ENCODE measurements at places on chromosomes 11 and 22.

GRCh38 chr11:1453611-1454034 is 33.0 kb downstream of the MOB2 start:
- DNase-seq = peak; percentile 33

GRCh38 chr11:78996007-78996406 is 421.3 kb upstream of the NARS2 start:
- DNase-seq = no peak

- no peak for DNase-seq
Observed at GRCh38 chr22:31394326-31394725, 5.1 kb upstream of the DRG1 start.

DNA sequence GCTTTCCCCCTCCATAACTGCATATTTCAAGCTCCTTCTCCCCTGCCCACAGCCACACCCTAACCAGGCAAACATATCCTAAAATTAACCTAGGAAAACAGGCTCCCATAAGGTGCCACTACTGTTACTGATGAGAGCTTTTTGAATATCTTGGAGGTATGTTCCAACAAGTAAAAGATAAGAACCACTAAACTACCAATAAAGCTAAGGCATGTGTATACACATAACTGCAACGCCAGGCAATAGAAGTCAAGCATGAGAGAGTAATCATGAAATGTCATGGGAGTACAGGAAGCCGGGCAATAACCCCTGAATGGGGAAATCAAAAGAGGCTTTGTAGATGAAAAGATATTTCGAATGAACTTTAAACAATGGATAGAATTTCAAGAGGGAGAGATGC is 9.3 kb downstream of the MMP13 start:
- DNase-seq = no peak

- DNase-seq = no peak
Observed at GRCh38 chr11:2383852-2384804, 7.0 kb downstream of the CD81 start.

GRCh38 chr22:20406686-20407408 is 12.9 kb downstream of the ZNF74 start:
- DNase-seq = no peak

DNA sequence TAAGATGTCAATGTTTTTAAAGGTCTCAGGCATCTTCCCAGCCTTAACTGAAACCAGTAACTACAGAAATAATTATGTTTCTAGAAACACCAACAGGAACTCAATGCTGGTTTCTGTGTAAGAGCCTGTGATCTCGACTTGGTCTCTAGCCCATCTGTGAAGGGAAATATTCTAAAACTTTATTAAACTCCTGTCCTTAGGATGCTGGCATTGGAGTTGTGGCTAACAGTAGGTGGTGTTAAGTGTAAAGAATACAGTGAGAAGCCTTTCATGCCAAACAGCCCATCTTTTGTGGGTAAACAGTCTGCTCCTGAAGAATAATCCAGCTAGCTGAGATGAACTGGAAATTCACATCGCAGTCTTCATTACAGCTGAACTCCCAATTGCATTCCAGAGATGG is 133.2 kb downstream of the ADAMTS15 start:
- no peak for DNase-seq

- no peak for DNase-seq
Observed at GRCh38 chr11:87466223-87466622, 428.5 kb downstream of the TMEM135 start.

- DNase-seq = no peak
Observed at GRCh38 chr11:84563356-84563755, 1063.8 kb downstream of the DLG2 start.

- no peak for DNase-seq
Observed at GRCh38 chr11:73565804-73566203, 32.1 kb downstream of the FAM168A start.

GRCh38 chr11:71481101-71481960 is 28.3 kb downstream of the NADSYN1 start:
- DNase-seq = no peak

GRCh38 chr11:87081358-87081757 is 43.6 kb downstream of the TMEM135 start:
- DNase-seq = peak; percentile 55

DNA sequence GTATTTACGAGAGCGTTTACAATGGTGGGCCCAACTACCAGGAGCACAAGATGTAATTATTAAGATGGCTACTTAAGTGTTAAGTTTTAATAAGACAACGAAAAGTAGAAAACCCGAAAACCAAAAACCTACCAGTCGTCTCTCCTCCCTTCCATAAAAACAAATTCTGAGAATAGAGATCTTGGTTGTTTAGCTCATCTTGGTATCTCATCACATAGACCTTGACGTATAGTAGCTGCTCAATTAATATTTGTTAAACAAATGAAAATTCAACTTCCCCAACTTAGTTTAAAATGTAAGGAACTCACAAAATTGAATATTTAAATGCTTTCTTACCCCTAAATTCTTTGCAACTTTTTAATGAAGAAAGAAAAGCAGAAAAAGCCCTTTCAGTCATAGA is 669 bp downstream of the KDM4D start:
- DNase-seq = peak; percentile 6

DNA sequence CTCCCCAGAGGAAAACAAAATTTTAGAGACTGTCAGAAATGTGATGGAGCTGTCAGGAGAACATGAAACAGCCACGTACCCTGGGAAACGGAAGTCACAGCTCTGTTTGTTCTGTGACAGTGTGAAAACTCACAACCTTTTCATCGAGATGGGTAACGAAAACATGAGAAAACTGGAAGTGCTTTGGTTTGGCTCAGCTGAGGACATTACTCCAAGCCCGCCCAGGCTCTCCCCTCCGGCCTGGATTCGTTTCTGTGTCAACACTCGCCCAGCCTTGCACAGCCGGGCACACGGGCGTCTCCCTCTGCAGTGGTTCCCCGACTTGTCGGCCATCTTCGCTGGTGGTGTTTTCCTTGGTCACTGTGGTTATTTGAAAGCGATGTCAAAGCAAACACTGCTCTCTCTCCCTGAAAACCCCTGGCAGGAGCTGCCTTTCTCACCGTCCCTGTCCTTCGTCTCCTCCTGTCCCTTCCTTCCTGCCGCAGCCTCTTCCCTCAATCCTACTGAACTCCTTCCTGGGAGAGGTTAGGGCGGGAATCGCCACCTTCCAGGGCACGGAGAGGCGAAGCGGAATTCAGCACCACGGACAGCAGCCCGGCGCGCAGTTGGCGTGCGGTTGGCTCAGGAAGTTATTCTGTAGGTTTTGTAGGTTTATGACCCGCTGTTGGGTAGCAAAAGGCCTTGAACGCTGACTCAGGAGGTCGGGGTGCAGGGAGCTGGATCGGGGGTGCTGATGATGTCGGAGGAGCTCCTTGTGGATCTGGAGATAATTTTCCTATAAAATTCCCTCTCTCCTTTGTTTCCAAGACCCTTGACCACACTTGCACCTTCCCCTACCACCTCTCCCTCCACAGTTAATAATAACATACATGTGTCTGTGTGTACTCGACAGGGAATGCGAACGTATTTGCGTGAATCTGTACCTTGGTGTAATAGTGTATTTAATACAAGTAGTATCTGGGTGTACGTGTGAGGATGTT is 13.1 kb upstream of the RPS19BP1 start:
- peak; percentile 56 for DNase-seq

GRCh38 chr11:944711-945470 is 19.2 kb downstream of the AP2A2 start:
- no peak for DNase-seq

GRCh38 chr11:12411806-12412727 is 34.7 kb downstream of the PARVA start:
- DNase-seq = no peak

DNA sequence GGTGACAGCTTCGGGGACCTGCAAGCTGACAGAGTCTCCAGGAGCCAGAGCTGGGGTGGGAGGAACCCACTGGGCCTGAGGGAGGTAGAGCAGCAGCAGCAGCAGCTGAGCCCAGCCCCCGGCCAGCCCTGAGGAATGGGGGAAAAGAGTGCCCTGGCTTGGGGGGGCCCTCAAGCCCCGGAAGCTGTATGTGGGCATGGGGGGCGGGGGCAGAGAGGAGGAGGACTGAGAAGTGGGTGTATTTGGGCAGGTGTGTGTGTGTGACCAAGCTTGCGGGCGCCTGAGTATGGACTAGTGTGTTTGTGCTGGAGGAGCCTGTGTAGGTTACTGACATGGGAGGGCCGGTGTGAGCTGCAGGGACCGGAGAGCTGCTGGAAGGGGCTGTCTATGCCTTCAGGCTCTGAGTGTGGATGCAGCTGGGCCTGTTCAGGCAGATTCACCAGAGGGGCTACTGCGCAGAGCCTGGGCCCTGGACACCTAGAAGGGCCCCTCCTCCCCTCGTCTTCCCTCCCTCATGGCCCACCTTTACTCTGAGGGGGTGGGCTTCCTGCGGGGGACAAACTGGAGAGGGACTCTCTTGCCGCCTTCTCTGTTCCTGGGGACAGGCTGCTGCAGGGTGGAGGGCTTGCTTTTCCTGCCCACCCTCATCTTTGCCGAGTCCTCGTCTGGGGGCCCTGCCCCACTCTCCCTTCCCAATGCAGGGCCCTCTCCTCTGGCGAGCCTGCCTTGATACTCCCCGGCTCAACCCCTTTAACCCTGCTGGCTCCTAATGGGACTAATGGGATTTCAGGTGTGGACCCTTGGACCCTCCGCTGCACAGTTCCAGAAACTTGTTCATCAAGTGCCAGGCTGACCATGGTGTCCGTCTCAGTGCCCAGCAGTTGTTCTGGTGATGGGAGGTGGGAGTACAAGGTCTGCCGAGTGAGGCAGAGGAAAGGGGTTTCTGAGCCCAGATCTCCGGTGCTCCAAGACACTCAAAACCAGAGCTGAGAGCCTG is 28.2 kb downstream of the ST3GAL4 start:
- DNase-seq = no peak

DNA sequence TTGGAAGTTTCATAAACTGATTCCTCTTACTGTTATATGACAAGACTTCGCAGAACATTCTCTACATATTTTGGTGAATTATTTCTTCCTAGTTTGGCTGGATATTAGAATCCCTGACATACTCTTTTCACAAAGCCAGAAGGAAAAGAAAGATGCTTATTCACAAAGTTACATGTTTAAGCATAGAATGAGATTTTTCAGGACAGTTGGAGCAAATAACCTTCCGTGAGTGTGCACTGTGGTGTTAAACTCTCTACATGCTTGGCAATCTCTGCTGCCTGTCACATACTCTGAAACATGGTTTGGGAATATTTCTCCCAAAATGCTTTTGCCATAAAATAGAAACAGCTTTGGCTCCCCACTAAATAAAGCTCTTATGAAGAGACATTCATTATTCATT is 230.0 kb upstream of the MTNR1B start:
- no peak for DNase-seq

- DNase-seq = no peak
Observed at GRCh38 chr22:35752006-35752862, 34.6 kb downstream of the APOL5 start.

GRCh38 chr11:19800162-19800561 is 87.5 kb downstream of the NAV2 start:
- no peak for DNase-seq

- no peak for DNase-seq
Observed at GRCh38 chr11:61782841-61783240, 9.6 kb downstream of the TMEM258 start.

DNA sequence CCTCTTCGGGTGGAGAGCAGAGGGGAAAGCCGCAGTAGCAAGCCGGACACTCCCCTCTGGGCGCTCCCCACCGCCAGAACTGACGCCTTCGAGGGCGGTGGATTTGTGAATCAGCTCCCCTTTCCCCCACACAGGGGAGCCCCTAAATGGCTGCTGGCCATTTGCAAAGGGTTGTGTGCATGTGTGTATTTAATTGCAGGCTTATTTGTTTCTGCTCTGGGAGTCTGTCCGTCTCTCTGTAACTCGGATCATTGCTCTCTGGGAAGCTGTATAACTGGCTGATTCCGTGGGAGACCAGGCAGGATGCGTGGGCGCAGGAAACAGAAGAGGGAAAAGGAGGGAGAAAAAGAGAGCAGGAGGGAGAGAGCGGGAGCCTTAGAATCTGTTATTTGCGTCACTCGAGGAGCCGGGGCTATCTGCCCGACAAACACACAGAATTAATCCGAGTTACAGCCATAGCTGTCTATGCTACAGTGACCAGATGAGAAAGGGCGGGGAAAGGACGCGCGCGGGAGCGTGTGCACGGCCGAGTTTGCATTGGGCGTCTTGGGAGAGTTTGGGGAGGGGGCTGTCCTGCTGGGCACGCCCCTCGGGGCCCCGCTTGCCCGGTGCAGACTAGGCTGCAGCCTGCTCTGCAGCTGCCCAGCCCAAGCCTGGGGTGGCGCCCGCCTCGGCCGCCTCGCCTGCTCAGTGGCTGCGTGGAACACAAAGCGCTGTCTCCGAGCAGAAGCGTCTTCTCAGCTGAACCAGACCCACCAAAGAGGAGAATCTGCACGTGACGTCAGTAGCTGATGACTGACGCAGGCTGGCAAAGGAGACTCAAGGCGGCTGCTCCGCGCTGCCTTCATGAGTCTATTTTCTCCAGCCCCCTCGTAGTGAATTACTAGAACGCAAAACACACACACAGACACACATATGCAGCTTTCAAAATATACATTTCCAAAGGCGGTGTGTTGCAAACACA is 105.3 kb upstream of the HSD17B12 start:
- DNase-seq = no peak
